ENCODE measurements at places on chromosomes 3 and 15.

- no peak for DNase-seq
Measured at GRCh38 chr3:171994646-171995428, 44.5 kb upstream of the FNDC3B start.

DNA sequence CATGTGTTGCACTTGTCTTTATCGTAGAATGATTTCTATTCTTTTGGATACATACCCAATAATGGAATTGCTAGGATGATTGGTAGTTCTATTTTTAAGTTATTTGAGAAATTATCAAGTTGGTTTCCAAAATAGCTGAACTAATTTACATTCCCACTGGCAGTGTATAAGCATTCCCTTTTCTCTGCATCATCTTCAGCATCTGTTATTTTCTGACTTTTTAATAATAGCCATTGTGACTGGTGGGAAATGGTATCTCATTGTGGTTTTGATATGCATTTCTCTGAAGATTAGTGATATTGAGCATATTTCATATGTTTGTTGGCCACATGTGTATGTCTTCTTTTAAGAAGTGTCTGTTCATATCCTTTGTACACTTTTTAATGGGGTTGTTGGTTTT is 81.7 kb upstream of the NUDT16 start:
- no peak for DNase-seq

- no peak for DNase-seq
Measured at GRCh38 chr3:148938306-148938705, 53.0 kb upstream of the GYG1 start.

- DNase-seq: no peak
Measured at GRCh38 chr3:68239542-68239941, 585.1 kb upstream of the SUCLG2 start.

DNA sequence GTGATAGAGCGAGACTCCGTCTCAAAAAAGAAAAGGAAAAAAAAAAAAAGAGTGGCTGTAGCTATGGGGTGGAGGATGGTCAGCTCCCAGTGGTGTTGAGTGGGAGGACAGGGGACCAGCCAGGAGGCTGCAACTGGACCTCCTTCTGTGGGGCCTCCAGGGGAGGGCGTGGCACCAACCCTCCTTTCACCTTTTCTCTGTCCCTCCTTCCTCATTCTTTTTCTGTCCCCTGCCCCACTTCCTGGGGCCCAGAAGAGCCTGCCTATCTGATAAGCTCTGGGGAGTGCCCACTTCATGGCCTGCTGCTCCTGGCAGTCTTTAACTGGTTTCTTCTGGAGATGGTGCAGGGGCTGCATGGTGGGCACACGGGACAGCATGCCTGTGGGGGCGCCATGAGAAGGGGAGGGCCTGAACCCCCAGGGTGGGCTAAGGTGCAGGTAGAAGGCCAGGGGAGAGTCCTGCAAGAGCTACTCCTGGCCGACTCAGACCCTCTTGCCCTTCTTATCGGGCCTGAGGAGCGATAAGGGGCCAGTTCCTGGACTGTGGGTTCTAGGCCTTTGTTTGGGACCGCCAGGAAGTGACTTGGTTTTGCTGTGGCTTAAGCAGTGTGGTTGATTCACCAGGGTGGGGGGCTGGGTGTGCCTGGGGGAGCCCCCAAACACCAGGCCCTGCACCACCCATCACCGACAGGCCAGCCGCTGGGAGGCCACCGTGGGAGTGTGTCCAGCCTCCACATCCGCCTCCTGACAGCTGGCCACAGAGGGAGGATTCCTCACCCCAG is 49.4 kb upstream of the FLNB start:
- DNase-seq: no peak

DNA sequence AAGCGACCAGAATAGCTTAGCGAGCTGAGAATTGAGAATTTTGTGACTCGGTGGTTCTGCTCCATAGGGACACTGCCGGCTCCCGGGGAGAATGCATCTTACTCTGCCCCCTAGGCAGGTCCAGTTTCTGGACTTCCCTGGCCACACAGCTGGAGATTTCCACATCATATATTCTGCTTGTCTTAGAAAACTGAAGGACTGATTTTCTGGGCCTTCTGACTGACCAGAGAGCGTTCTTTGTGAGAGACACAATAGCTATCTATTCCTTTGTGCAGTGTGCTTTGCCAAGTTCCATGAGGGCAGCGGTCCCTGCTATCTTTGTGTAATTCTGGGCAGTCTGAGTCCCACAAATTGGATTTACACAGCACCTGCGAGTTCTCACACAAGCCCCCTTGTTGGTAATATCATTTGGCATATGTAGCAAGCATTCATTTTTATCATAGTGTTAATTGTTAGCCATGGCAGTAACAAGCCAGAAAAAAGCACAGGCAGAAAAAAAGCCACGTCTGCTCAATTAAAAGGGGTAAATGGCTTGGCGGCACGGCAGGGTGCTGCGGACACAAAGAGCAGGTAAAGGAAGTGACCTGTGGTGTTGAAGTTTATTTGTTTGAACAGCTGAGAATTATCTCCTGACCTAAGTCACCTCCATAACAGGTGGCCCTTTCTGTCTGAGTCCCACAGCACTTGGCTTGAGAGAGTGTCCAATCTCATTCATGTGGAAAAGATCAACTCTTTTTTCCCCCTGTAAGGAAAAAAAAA is 688.7 kb downstream of the TUSC7 start:
- no peak for DNase-seq

- no peak for DNase-seq
Measured at GRCh38 chr3:64381367-64381766, 156.1 kb upstream of the PRICKLE2 start.

DNA sequence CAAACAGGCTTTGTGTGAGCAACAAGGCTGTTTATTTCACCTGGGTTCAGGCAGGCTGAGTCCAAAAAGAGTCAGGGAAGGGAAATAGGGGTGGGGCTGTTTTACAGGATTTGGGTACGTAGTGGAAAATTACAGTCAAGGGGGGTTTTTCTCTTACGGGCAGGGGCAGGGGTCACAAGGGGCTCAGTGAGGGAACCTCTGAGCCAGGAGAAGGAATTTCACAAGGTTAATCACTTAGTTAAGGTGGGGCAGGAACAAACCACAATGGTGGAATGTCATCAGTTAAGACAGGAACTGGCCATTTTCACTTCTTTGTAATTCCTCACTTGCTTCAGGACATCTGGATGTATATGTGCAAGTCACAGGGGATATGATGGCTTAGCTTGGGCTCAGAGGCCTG is 1592.8 kb upstream of the GBE1 start:
- DNase-seq: no peak

DNA sequence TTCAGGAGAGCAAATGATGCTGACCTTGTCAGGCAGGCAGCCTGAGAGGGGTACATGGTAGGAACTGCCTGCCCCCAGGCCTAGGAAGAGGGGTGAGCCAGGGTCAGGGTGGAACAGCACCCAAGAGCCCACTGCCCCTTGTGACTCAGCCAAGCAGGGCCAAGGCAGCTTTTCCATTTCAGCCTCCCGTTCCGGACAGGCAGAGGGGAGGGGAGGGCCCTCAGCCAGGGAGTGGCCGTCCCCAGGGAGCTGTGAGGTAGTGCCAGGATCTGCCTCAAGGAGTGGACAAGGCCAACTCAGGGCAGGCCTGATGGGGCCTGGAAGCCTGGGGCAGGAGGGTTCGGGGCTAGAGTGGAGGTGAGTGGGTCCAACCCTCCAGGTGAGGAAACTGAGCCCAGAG is 5.1 kb upstream of the ANKRD63 start:
- no peak for DNase-seq

GRCh38 chr3:171790574-171790897 is 19.7 kb downstream of the PLD1 start:
- DNase-seq: no peak

- no peak for DNase-seq
Measured at GRCh38 chr3:185959609-185960521, 22.1 kb upstream of the TRA2B start.

- peak; percentile 94 for DNase-seq
Measured at GRCh38 chr3:129314386-129315222, 35.9 kb downstream of the HMCES start.

DNA sequence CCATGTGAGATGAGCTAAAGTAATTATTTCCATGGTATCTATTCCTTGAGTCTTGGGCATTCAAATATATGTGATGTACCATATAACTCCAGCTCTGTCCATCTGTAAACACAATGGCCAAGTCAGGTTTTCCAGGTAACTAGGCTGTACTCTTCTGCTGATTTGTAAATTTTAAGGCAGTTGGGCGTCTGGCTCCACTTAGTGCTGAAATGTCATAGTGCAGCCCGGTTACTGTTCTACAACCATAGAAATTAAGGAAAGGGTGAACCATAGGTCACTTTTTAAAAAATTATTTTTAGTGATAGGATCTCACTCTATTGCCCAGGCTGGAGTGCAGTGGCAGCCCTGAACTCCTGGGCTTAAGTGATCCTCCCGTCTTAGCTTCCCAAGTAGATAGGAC is 44.7 kb upstream of the GOLM2 start:
- no peak for DNase-seq

GRCh38 chr3:71127052-71127831 is 456.3 kb downstream of the FOXP1 start:
- DNase-seq: peak; percentile 54

DNA sequence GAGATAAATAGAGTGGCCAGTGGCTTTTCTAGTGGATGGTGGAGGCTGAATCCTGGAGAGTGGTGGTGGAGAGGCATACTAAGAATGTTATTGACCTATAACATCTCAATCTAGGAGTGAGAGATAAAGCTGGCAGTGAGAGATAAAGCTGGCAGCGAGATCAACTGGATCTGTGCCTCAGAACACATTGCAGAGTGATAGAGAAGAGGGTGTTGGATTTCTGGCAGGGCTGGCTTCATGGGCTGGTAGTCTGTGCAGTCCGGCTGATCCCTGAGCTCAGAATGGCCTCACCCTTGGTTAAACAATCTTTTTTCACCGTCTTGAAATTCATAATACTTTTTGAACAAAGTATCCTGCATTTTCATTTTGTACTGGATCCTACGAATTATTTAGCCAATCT is 221.2 kb downstream of the NLGN1 start:
- no peak for DNase-seq

GRCh38 chr15:48426941-48427340 is 95.7 kb downstream of the DUT start:
- DNase-seq: no peak

GRCh38 chr3:40653001-40653400 is 128.2 kb downstream of the ZNF621 start:
- no peak for DNase-seq

DNA sequence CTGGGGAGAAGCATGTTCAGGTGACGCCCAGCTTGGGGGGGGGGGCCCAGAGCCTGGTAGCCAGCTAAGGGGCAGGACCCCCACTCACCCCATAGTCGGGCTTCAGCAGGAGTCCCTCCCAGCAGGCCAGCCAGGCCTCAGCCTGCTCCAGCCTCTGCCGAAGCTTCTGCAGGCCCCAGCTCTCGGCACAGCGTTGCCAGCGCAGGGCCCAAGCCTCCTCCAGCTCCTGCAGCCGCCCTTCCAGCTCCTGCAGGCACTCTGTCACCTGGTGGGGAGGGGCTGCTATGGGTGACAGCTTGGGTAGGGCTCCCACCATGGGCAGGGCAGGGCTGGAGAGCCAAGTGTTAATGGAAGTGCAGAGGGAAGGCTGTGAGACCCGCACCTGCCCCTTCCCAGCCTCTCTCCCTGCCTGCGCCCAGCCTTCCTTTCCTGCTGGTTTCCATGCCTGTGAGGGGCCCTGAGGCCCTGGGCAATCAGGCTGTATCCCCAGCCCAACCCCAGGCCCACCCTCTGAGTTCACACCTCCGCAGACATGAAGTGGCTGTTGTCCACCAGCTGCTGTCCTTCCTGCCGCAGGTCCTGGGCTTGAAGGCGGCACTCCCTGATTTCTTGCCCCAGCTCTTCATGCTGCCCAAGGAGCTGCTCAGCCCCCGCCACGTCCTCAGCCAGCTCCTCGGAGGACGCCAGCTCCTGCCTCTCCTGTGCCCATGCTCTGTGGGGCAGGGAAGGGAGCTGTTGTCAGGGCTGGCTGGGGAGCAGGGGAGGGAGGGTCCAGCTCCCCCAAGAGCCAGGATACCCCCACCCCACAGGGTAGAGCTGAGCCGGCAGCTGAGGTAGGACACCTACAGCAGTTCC is 14.3 kb downstream of the PLA2G4B start:
- DNase-seq: no peak

DNA sequence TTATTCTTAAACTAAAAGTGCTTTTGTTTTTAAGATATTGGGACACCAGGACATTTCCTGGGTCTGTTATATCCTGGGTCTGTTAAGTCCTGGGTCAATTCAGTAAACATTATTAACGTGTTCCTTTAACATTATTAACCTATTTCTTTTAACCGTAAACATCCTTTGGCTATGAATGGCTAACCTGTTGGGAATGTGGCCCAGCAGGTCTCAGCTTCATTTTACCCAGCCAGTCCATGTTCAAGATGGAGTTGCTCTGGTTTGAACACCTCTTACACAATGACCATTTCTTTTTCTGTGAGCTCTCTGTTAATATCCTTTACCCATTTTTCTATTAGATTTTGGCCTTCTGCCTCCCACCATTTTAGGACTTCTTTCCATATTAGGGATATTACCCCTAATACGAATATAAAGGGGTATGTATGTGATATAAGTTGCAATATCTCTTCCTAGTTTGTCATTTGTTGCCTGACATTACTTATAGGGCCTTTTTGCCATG is 88.9 kb upstream of the NEDD4 start:
- DNase-seq: no peak

DNA sequence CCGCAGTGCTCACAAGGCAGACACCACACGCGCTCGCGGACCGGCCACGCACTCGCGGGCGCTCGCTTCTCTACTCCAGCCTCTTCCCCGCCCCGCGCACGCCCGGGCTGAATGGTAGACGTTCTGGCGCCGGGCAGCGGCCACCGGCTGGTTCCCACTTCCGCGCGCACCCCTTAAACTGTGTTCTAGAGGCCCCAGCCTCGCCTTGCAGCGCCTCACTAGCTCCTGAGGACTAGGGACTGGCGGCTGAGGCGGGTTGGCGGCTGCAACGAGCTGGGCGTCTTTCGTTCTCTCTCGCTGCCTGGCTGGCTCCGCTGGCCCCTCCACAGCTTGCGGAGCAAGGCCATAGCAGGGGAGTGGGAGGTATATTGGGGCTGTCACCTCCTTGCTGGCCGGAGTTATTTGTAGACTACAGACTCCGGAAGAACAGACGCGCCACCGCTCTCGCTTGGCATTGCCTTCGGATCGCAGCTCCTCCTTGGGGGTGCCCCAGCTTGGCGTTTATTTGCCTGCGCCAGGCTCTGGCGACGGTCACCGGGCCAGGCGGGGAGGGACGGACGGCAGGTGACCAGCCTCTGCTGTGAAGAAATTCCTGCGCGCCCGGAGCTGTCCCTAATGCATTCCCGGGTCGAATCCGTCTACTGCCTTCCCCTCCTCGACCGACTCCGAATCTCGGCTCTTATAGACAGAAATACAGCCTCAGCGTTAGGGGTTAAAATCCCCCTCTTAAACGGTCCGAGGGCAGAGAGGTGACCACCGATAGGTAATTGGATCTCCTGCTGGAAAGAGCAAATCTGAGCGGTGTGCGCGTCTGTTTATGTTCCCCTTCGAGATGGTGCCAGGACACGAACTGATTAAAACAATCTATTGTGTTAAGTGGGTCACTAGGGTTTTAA is 1.3 kb downstream of the GREM1 start:
- DNase-seq: peak; percentile 33

Data from femur (tissue), 1 donor.